Heart right ventricle (tissue), 16 donors: ENCODE measurements at places on chromosomes 2 and 18. TPM values are rescaled to one million over a fixed set of nuclear protein-coding genes. Genes with fewer than 3 reads are reported as not detected.

DNA sequence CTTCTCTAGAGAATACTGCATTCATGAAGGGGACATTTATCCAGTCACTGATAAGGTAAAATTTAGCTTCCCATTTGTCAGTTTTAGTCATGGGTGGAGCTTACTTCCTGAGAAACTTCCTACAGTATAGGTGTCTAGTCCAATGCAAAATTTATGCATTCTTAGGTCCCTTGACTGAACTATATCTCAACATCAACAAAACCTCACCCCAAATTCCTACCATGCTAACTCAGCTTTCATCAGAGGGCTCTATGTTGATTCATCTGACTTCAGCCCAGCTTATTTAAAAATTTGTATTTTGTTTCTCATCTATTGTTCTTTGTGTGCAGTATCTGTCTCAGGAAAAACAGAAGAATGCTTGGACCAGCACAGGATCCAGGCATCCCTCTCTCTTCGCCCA is 296.4 kb upstream of the ACVR2A start:
- no peak for DNase-seq

- DNase-seq, result no peak
Measured at GRCh38 chr2:109247812-109248211, 118.8 kb downstream of the SH3RF3 start.

DNA sequence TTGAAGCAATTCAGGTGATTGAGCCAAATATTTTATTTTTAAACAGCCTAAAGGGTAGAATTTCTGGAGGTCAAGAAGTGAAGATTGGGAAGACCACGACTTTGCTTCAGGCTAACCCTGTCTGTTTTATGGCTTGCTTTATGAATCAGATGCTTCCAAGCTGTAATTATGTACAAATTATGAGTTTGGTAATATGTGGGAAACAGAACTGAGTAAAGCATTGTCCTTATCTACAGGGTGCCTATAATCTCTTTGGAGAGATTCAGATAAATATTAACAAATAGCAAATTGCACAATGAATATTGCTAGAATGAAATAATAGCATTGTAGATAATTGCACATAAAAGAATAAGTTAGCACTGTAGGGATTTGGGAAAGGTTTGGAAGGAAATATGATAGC is 539.4 kb upstream of the CDH2 start:
- DNase-seq, result no peak

GRCh38 chr2:46294176-46294836 is 2.9 kb upstream of the EPAS1 start:
- no peak for DNase-seq

DNA sequence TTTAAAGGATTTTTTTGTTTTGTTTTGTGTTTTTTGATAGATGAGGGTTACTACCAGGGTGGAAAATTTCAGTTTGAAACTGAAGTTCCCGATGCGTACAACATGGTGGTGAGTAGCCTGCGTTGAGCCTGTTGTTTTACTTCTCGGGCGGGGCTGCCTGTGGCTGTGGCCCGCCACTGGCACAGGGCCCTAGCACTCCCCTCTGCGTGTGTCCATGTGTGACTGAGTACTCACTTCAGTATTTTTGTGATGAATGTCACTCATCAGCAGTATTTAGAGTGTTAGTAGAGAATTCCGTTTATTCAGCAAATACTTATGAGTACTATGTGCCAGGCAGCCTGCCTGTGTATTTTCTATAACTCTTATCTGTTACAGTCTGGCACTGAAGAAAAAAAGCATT is 44.3 kb upstream of the SCLY start:
- DNase-seq, result no peak

- no peak for DNase-seq
Measured at GRCh38 chr18:21264651-21265050, 22.6 kb downstream of the GREB1L start.

DNA sequence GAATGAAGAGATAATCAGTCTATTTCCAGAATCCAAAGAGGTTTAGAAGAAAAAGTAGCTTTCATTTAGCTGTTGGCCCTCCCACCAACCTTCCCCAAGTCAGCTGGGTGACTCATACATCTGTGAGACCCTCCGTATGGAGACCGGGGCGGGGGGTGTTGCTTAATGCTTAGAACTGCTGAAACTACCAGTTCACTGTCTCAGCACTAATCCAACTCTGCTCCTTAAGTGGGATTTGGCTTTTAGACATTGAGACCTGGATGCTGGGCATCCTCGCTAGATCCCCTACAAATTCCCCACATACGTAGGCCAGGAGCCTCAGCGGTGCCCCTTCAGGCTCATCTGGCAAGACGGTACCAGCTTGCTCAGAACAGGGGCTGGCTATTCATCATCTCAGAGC is at the start of gene SAG:
Gene SAG, plus strand, starts transcription at position 252 of the 400 bp plus-strand sequence. CDS start 1,374 bp downstream, outside the sequence.
- DNase-seq, result no peak

DNA sequence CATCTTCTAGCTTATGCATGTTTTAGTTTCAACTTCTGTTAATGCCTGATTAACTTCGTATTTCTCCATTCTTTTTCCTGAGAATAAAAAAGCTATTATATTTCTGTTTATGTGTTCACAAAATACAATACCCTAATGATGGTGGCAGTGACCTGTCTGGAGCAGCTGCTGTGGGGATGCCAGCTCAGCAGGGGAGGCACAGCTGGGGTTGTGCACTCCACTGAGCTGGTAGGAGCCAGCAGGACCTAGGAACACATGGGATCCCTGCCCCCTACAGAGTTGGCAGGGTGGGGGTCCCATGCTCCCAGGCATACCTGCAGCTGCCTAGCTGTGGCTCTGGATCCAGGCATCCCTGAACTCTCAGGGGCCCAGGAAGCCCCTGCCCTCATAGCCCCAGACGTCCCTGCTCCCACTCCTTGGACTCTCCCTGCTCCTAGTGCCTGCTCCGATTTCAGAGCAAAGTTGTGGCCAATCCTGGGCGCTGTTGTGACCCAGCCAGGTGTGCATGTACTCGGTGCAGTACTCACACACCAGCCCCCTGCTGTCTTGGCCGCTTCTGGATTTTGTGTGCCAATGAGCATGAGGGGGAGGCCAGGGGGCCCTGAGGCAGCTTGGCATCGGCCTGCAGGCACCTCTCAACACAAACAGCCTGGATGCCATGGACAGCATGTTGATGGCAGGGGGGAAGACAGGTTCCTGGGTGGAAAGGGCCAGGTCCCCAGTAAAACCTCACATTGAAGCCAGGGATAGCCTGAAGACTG is 546.0 kb downstream of the ZNF804A start:
- DNase-seq, result no peak

DNA sequence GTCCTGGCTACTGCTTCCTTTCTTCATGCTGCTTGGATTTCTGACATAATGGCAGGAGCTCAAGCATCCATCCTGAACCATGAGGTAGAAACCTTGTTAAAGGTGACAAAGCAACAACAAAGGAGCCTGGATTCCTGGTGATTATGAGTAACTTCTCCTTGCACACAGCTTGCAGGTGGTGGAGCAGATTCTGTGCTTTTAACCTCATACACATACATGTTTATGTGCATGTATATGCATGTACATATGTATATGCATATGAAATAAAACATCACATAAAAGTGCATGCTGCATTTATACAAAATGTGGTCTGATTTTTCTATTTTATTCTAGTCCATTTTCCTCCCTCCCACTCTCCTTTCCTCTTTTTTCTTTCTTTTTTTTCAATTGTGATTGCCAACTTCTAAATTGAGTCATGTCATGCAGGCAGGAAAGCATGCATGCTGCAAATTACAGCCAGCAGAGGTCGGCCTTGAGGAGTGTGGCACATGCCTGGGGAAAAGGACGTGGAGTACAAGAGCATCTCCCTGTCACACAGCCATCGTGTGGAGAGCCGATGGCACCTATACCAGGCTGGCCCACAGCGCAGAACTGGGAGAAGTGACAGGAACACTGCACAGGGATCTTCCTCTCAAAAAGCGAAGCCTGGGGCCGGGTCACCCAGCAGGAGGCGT is 17.9 kb downstream of the LCT start:
- DNase-seq, result no peak

Gene TOGARAM2
- 3.7 TPM for total RNA-seq
